Inflammatory macrophage (primary cell): ENCODE measurements at places on chromosomes 1 and 21.

GRCh38 chr1:198316546-198317100, 159.8 kb downstream of the NEK7 start:
- no peak for DNase-seq

GRCh38 chr1:8563944-8564537, 246.1 kb downstream of the SLC45A1 start:
- no peak for DNase-seq

GRCh38 chr1:228992907-228993535, 257.7 kb downstream of the RHOU start:
- no peak for DNase-seq

- no peak for DNase-seq
These were observed 142.4 kb downstream of the TLR5 start for GRCh38 chr1:223000632-223001031.

- DNase-seq: no peak
These were observed 972 bp downstream of the CFAP410 start for GRCh38 chr21:44337941-44338895.

DNA sequence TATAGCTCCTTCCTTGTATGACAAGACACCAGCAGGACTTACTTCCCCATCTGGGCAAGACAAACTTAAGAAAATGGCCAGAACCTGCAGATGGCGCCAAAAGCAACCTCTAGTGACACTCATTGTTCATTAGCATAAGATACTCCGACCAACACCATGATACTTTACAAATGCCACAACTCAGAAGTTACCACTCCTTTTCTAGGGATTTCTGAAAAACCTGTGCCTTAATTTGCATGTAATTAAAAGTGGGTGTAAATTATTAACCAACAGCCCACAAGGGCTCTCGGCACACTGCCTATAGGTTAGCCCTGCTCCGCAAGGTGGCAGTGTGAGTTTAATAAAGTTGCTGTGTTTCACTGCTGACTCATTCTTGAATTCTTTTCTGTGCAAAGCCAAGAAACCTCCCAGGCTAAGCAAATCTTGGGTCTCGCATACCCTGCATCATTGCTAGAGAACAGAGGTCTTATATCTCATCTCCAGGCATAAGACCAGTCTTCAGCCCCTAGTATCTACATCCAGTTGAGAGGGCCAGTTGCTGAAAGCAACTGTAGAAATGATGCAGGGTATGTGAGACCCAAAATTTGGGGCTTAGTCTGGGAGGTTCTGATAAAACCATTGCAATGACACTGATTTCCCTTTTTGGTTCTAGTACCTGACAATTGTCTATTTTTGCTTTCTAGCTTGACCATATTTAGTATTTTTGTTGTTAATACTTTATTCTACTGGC, 86.4 kb downstream of the FAF1 start:
- DNase-seq: peak; percentile 87

DNA sequence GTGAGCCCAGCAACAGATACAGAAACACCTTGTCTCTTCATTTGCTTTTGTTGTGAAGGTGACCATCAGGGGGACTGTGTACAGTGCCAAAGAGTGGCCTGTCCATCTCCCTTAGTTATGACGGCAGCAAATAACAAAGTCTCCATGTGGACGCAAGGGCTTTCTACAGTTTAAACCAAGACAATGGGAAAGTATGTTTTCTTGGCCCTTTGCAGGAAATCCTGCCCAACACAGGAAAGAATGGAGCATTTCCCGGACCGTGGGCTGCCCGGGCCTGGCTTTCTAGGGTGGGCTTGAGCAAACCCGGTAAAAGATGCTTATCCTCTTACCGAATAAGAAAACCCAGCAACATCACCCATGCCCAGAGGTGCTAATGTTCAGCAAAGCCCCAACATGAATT, 87.3 kb downstream of the ZBTB18 start:
- no peak for DNase-seq

DNA sequence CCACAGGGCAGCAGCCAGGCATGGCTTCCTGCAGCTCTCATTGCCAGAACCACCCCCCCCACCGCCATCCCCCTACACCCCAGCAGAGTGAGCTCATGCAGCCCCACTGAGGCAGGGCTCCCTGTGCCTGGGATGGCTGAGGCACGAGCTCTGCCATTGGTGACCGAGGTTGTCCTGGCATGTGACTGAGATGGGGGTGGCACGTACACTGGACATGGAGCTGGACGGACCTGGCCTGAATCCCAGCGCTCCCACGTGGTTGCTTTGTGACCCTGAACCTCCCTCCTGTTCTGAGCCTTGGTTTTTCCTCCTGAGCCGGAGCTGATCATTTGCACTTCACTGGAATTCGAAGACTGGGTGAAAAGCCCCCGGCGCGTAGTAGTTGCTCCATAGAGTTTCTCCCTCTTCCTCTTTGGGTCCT, 28.3 kb downstream of the ALPL start:
- DNase-seq: no peak

DNA sequence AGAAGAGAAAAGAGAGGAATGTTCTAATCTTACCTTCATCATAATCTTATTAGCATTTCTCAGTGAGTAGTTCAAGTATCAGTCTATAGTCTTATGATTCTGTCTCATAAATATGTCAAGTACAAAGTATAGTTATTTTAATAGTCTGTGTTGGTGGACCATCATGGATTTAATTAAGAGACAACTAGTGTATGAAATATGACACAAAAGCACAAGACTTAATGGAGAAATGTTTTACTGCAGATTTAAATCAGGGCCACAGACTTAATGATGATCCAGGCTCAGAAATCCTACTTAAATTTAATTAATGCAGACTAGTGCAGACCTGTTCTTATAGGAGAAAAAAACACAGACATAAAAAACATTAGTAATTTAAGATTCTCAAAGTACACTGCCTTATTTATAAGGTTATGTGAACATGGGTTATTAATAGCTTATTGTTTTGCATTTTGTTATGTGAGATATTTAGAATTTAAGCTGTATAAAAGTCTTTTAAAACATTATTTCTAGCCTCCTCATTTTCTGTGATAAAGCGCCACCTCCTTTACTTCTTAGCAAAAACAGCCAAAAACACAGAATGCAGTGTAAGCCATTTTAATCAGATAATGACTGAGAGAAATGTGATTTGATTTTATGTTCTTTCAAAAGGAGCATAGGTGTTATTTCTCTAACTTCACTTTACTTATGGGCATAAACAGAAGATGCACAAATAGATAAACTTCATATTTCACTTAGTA, 255.0 kb upstream of the SNX7 start:
- DNase-seq: no peak

GRCh38 chr1:234845097-234845660, 235.2 kb upstream of the IRF2BP2 start:
- DNase-seq: no peak

GRCh38 chr1:156893048-156893953, at the start of gene PEAR1:
PEAR1 (plus strand) TSS chr1:156893718; CDS start chr1:156903927, 10,209 bp downstream.
- DNase-seq: no peak

DNA sequence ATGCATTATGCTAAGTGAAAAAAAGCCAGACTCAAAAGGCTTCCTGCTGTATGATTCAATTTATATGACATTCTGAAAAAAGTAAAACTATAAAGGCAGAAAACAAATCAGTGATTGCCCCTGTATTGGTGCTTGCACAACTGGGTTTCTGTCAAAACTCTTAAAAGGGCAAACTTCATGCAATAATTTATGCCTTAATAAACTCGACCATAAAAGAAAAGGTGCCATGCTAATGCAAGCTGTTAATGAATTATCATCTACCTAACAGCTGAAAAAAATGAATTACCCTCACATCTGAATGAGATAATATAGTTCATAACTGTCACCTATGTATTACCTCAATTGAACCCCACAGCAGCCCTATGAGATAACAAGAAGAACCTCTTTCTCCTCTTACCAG, 120.8 kb upstream of the ATP1A1 start:
- DNase-seq: no peak

- peak; percentile 78 for DNase-seq
These were observed 56.2 kb downstream of the ST3GAL3 start for GRCh38 chr1:43763497-43763973.

- DNase-seq: no peak
These were observed 64.8 kb downstream of the PRDM2 start for GRCh38 chr1:13764588-13765332.

- DNase-seq: no peak
These were observed 156.5 kb upstream of the UBE2U start for GRCh38 chr1:64046891-64047290.

- DNase-seq: no peak
These were observed 2.4 kb downstream of the ECHDC2 start for GRCh38 chr1:52919051-52919722.

DNA sequence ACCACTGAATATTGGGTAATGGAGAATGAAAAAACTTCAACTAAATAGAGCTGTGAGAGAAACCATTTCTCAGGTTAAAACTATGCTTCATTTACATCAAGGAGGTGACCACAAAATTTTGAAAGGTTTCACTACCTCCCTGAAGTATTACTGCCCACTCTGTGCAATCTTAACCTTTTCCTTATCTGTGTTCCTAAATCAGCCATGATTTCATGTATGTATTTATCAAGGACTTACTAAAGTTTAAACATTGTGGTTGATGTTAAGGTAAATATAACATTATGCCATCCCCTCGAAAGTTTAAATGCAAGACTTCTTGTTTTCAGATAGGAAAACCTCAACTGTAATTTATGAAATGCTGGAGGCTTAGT, 84.4 kb downstream of the CLEC20A start:
- DNase-seq: no peak

GRCh38 chr1:118304722-118305359, 119.8 kb upstream of the SPAG17 start:
- no peak for DNase-seq

GRCh38 chr1:174964972-174965361, 34.8 kb upstream of the CACYBP start:
- peak; percentile 54 for DNase-seq

- no peak for DNase-seq
These were observed 11.7 kb downstream of the LRRC71 start for GRCh38 chr1:156931974-156932710.

DNA sequence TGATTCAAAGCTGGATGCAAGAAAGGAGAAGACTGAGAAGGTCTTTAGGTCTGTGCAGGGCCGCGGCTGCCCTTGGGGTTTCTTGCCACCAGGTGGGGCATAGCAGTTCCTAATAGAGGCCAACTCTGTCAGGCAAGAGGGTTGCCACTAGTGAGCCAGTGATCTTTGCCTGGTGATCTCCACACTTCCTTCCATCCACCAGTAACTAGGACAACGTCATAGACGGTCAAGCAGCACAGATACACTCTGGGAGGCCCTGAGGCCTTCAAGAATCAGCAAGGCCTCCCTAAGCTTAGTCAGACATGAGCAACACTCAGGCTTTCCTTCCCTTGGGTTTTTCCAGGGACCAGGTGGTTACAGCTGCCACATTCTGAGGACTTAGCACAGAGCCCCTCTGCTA, 32.9 kb upstream of the ATP2B4 start:
- DNase-seq: peak; percentile 35

DNA sequence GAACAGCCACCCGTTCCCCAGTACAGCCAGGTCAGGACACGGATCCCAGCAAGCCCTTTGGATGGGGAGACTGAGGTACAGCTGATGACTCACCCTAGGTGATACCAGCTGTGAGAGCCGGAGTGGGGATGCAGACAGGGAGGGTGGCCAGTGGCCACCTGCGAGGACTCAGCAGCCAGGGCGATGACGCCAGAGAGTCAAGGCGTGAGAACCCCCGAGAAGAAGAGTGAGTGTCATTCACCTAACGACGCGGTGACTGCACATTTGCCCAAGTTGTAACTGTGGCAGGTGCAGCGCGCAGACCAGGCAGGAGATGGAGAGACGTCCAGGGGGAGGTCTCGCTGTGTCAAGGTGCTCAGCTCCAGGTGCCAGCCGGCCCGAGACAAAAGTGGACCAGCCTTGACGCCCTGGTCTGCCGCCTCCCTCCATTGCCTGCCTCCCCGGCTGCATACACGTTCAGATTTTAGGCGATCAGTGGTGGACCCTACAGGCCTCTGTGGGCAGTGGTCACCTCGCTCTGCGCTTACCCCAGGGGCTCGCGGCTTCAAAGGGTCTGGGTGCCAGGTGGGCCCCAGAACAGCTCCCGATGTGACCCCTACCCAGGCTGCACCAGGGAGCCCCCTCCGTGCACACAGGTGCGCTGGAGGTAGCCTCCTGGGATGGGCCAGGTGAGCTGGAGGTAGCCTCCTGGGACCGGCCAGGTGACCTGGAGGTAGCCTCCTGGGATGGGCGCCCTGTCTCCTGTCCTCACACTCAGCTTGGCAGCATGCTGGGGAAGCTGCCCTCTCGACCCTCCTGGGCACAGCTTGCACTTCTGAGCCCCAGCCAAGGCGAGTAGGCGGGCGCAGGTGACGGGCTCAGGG, 11.9 kb downstream of the LRRC3 start:
- no peak for DNase-seq

DNA sequence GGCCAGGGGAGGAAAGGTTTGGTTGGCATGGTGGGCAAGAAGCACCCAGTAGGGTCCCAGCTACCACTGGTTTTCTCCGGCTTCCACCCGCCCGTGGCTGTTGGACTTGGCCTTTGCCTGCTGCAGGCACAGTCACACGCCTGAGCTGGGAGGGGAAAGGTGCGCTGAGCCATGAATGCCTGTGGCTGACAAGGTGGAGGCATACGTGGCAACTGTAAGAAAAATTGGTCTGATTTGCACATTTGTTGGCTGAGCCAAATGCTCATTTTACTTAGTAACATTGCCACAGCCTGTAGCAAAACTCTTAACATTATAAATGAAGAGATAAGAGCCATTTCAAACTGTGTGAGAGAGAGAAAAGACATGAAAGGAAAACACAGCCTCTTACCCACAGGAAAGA, 191.6 kb downstream of the PTPRC start:
- no peak for DNase-seq

DNA sequence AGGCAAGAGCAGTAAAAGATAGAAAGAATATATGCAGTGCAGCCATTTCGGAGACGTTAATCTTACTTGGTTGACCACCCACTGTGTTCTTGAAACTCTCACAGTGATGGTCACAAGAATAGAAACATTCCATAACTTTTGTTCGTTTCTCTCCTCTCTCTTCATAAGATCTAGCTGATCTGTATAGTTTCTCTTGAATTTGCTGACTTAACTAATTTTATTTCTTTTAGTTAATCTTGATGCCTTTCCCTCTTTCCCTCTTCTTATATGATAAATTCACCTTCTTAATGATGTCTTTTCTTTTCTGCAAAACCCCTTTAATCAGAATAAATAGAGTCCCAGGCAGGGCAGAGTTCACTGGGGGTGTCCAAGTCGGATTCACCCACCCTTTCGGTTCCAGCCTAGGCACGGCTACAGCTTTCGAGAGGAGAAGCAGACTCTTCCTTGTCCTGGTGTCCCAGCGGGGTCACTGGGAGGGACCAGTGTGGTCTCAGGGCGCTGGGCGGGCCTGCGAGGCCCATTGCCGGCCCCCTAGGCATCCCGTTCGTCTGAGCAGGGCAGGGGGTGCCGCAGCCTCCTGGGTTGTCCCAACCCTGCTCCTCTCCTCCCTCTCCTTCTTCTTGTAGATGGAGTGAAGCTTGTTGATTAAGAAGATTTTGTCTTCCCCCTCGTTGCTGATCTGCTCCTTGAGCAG, 39.8 kb downstream of the ZNF691 start:
- no peak for DNase-seq

DNA sequence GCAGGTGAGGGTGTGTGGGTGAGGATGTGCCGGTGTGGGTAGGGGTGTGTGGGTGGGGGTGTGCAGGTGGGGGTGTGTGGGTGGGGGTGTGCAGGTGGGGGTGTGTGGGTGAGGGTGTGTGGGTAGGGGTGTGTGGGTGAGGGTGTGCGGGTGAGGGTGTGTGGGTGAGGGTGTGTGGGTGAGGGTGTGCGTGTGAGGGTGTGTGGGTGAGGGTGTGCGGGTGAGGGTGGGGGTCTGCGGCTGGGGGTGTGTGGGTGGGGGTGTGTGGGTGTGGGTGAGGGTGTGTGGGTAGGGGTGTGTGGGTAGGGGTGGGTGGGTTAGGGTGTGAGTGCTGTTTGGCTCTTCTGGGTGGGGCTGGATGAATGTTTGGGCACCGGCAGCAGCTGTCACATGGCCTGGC, 241.4 kb upstream of the POTED start:
- no peak for DNase-seq
